ENCODE measurements at places on chromosomes 3 and 15.
A peak's percentile ranks its signal among the peaks of the same experiment; 100 is the strongest.

DNA sequence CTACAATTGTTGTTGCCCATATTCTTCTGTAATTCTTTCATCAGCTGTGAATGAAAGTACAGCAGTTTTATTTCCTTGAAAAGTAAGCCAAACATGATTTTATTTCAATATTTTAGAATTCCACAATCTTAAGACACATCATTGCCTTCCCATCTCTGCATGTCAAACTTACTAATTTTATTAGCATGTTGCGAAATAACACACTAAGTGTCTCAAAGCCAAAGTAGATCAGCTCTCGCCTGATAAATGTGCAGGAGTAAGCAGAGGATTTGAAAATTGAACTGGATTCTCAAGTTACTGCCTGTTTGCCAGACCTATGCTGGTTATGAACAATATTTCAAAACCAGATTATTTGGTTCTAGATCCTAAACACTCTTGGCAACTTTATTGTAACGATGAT lies 25.7 kb downstream of the TGFBR2 start:
- DNase-seq: no peak

GRCh38 chr3:133815386-133815785 lies 9.8 kb downstream of the SRPRB start:
- no peak for DNase-seq

DNA sequence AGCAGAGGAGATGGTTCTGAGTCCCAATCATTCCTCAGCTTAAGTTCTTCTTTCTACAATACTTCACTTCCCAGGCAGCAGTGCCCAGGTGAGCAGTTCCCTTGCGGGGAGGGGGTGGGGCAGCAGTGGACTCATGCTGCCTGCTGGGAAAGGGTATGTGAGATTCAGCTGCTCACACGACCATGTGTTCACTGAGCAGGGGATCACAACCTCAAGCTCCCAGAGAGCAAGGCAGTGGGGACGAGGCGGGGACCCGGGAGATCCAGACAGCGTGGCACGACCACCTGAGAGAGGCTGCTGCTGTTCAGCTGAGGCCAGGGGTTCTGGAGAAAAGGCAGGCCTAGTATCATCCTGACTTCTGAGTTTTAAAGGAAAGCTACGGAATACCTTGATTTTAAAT lies 166.6 kb downstream of the XXYLT1 start:
- DNase-seq: no peak

DNA sequence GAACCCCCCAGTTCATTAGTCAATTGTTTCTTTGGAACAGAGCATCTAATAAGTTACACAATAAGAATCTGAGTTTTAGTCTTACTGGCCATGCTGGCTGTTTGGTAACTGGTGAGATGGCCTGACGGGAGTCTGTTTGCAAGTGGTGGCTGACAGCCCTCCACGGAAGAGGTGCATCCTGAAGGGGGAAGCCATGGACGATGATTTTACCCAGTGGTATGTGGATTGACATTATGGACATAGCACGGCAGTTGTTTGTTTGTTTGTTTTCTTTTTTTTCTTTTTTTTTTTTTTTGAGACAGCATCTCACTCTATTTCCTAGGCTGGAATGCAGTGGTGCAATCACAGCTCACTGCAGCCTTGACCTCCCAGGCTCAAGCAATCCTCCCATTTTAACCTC lies 156.0 kb downstream of the RPLP1 start:
- no peak for DNase-seq

DNA sequence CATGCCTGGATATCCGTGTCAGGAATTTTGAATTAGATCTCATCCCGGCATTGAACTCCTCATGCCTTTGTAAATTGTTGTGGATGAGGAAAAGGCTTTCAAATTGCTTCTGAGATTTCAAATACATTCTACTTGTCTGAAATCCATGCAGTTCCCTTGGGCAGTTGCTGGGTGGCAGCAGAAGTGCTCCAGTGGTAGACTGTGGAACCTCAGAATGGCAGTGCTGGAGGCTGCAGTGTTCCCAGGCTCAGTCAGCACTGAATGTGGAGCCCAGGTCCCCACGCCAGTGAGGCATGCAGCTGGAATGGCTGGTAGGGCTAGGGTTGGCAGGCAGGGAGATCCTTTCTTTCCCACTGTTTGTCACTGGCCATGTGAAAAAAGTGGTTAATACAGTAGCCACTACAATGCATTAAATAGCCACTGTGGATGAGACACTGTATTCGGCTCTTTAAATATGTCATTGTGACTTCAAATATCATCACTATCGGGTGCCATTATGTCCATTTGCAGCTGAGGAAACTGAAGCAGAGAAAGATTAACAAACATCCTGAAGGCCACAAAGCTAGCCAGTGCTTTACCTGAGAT lies 98.6 kb downstream of the TPRG1 start:
- peak; percentile 22 for DNase-seq

DNA sequence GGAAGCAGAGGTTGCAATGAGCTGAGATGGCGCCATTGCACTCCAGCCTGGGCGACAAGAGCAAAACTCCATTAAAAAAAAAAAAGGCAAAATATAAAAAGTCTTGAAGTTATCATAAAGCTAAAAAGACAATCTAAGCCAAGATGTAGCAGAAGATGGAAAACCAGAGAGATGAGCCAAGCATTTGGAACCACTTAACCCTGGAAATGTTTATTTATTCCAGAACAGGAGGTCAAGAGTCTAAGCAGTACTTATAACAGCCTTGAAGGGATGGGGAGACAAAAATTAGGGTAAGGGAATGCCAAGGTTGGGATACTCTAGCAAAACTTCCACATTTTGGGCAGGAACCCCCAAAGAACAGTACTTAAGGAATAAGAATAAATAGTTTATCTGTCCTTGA lies 30.1 kb downstream of the FAIM start:
- DNase-seq: no peak

GRCh38 chr3:57169872-57170623 lies 4.9 kb upstream of the IL17RD start:
- DNase-seq: no peak

- no peak for DNase-seq
Measured at GRCh38 chr3:153688301-153689120, 432.7 kb upstream of the ARHGEF26 start.

GRCh38 chr15:25375557-25375956 lies 63.3 kb downstream of the UBE3A start:
- DNase-seq: no peak

DNA sequence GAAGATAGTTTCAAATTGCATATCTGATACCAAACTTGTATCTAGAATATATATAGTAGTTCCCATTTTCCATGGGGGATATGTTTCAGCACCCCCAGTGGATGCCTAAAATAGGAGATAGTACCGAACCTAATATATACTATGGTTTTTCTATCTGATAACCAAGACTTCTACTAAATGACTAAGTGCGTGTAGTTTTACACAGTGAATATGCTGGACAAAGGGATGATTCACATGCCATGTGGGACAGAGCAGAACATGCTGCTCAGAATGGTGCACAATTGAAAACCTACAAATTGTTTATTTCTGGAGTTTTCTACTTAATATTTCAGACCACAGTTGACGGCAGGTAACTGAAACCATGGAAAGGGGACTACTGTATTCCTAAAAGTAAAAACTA lies 73.4 kb upstream of the TP63 start:
- DNase-seq: no peak

- DNase-seq: no peak
Measured at GRCh38 chr15:36407647-36408046, 171.8 kb upstream of the CDIN1 start.

DNA sequence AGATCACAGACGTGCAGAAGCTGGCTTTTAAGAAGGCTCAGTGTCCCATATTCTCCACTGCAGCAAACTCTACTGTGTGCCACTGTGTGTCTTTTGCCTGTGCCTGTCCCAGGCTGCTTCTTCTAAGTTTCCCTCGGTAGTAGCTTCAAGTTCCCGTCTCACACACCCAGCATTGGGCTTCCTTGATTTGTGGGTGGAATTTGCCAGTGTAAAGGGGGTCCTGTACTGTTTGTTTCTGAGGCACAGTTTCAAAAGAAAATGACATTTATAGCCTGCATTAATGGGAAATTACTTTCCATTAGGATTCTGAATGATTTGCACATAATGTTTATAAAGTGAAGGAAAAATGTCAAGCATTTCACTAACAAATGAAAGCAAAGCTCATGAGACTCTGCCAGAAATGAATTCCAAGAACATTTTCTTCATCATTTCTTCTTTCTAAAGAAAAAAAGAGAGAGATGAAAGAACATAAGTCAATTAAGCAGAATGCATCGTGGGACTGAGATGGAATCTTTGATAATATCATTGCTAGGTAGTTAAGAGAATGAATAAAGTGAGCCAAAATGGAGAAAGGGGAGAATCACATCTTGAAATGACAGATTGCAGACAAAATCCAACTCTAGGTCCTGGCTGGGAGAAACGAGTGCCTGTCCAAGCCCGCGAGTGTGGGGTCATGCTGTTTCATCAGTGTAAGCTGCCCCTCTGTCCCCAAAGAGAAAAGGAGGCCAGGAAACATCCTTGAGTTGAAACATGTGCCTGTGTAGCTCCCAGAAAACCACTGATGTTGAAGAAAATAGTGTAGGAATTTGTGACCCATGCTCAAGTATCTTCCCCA lies 48.6 kb upstream of the ADAMTSL3 start:
- DNase-seq: no peak

DNA sequence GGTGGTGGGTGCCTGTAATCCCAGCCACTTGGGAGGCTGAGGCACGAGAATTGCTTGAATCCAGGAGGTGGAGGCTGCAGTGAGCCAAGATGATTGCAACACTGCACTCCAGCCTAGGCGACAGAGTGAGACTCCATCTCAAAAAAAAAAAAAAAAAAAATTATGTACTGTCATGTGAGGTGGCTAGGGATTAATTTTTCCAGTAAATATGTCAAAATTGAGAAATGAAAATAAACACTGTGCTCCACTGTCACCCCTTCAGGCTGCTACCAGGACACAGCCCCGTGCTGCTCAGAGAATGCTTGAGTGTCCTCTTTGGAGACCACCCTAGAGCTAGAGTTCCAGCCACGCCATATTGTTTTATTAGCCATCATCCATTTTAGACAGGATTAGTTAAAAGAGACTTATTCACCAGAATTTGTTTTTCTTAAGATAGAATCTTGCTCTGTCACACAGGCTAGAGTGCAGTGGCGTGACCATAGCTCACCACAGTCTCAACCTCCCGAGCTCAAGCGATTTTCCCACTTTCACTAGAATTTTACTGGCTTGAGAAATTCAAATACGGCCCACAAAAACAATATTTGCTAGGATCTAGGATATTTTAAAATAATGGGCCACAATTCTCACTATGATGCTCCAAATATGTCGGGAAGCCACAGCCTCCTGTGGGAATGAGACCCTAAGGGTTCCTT lies 642 bp downstream of the CD80 start:
- DNase-seq: no peak
